ENCODE measurements at places on chromosomes 5 and 9. TPM values are rescaled to one million over a fixed set of nuclear protein-coding genes. Genes with fewer than 3 reads are reported as not detected.

Gene ANKRD33B
- total RNA-seq, result 1.3 TPM

Gene CD14
- not detected for total RNA-seq

Gene IFNK
- total RNA-seq, result not detected

Gene GPR21
- total RNA-seq, result not detected

Gene WWC1
- 8.3 TPM for total RNA-seq

Gene SUSD3
- not detected for total RNA-seq

Gene NRG2
- total RNA-seq, result 0.14 TPM

Gene PTAR1
- total RNA-seq, result 36.0 TPM

Gene PCDH1
- 1.2 TPM for total RNA-seq

Gene SLC6A3
- not detected for total RNA-seq

Gene IFNA13
- not detected for total RNA-seq

Gene SPINK7
- not detected for total RNA-seq

Gene SLC22A4
- 5.1 TPM for total RNA-seq

Gene GFI1B
- not detected for total RNA-seq

Gene CHSY3
- total RNA-seq, result 9.3 TPM

Gene P4HA2
- 85.5 TPM for total RNA-seq

Gene ENTPD2
- total RNA-seq, result not detected

Gene MZB1
- not detected for total RNA-seq

- no peak for DNase-seq
These were observed 191.0 kb downstream of the TARS1 start for GRCh38 chr5:33631786-33632185.

DNA sequence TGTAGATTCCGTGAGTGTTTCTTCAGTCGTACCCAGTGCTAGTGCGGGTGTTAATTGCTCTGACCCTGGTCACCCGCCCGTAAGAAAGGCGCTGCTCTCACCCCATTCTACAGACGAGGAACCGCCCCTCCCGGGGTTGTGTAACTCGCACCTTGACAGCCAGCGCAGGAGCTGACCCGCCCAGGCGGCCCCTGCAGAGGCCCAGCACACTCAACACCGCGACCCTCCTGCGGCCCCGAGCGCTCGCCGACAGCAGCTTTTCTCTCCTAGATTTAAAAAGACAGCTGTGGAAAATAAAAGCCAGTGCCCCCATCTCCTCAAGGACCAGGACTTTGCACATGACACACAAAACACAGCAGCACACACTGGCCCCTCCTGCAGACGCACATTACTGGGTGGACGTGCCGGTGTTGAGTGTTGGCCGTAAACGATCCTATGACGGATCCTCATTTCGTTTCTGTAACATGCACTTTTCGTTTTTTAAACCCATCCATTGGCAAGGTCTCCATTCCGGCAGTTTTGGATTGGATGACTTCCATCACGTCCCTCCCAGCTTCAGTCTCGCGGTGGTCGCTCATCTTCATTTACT, 22.9 kb downstream of the OR2V2 start:
- DNase-seq, result no peak

GRCh38 chr5:108145351-108145750, 236.5 kb downstream of the FBXL17 start:
- no peak for DNase-seq

GRCh38 chr5:138568061-138568824, 7.0 kb downstream of the HSPA9 start:
- DNase-seq, result no peak

DNA sequence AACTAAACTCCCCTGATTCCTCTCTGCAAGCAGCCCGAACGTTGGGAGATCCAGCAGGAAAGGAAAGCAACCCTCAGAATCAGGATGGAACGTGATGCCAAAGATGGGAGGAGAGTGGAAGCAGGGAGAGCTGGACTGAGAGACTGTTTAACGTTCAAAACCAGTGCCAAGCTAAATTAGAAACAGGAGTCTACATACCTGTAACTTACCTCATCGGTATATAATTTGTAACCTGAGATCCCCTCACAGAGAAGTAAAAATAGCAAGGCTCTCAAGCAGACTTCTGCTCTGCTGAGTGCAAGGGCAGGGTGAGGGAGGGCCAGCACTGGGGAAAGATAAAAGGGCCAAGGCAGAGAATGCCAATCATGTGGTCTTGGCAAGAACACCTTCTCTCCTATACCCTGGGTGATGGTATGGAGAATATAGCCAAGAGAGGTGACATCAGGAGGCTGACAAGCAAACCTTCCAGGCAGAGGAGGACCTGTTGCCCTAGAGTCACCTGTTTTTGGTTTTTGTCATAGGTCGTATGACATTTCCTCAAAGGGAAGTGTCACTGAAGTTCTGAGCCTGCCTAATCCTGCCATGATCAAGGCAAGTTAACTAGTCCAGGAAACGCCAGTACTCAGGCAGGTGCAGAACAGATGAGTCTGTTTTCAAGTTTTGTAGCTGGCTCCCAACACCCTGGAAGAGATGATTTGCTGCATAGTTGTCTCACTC, 472.0 kb downstream of the NFIB start:
- no peak for DNase-seq

DNA sequence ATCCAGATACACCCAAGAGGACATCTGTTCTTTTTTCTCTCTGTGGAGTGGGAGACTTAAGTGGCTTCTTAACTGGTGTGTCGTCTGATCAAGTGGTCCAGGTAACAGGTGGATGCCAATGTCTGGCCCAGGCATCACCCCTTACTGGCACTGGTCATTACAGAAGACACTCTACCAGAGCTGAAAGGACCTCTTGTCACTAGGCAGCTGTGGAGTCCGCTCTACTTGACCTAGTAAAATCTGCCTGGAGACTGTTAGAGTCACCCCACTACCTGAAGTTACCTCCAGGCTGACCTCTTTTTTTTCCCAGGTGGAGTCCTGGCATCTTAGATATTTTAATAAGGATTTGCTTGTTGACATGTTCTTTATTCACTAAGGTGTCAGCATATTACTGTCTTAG, 22.5 kb downstream of the FXN start:
- no peak for DNase-seq

- DNase-seq, result no peak
These were observed 368.5 kb downstream of the NTRK2 start for GRCh38 chr9:85038061-85038460.

GRCh38 chr9:11779971-11780370, 913.2 kb upstream of the TYRP1 start:
- DNase-seq, result no peak

- no peak for DNase-seq
These were observed 312.6 kb downstream of the TMEM232 start for GRCh38 chr5:110413856-110414255.

DNA sequence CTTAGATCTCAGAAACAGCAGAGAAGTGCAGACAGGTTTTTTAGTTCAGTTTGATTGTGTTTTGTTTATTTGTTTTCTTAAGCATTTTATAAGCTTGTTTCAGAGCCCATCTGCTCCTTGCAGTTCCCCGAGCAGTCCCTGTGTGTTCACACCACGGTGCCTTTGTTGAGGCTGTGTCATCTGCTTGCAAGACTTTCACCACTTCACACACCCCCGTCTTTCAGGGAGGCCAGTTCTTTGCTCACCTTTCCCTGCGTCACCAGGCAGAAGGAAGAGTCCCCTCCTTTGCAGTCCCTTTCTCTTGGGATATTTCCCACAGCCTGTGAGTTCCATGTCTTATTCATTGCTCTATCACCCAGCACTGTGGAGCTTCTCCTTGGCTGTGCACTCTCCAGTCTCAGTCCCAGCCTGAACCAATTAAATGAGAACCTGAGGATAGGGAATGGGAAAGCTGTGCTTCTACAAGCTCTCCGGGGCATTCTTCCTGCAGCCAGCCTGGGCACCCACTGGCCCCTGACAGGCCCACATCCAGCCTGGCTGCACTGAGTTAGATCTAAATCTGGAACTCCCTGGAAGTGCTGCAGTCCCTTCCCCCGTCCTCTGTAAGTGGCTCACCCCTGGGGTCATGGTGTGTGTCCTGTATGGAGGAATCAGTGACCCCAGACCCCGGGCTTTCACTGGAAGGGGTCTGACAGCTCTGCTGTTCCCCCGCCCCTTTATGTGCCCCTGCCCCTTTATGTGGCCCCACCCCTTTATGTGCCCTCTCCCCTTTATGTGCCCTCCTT, 5.5 kb downstream of the MVB12B start:
- no peak for DNase-seq

DNA sequence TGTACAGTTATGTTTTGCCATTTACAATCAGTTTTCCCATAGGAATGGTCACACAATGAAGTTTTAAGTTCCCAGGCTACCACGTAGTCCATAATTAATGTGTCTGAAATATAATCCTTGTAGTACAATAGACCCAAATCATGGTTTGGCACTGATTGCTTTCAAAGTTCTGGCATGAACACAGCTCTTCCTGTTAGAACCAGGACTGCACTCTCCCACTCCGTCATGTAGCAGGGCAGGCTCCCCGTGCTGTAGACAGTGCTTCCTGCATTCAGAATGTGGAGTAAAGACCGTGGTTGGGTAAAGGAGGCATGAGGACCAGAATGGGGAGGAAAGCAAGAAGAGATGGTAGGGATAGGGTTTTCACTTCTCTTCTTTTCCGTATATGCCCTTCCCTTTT, 4.0 kb downstream of the SEC61B start:
- DNase-seq, result no peak

GRCh38 chr5:38532165-38532669, 24.2 kb downstream of the LIFR start:
- no peak for DNase-seq

DNA sequence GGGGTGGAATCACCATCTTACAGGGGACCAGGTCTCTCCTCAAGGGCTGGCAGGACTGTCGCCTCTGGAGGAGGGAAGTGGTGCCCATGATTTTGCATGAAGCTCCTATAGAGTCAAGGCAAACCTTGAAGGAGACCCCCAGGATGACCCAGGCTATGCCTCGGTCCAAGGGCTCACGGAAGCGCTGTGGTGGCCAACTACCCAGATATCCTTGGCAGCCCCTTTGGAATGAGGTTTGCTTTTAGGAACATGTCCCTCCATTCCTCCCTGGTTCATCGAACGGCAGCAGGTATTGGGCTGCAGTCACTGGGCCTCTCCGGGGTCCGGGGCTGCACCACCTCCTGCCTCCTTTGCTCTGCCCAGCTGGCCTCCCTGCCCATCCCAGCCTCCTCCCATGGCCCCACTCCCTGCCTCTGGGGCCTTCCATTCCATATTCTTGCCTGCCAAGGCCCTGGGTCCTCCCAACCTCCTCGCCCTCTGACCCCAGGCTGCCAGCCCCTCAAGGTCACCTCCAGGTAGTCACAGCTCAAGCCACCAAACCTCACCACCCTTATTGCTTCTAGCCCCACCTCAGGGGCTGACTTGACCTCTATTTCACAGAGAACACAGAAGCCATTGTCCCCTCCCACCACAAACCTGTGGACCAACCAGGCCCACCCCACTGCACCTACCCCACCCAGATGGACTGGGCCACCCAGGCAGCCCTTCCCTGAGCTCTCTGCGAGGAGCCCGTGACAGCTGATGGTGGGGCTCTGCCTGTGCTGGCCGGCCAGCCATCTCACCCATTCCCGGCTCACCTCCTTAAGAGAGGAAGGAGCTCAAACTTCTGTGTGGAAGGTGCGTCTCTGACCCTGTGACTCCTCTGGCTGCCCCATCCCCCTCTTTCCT, 3.6 kb upstream of the IL3 start:
- DNase-seq, result no peak

DNA sequence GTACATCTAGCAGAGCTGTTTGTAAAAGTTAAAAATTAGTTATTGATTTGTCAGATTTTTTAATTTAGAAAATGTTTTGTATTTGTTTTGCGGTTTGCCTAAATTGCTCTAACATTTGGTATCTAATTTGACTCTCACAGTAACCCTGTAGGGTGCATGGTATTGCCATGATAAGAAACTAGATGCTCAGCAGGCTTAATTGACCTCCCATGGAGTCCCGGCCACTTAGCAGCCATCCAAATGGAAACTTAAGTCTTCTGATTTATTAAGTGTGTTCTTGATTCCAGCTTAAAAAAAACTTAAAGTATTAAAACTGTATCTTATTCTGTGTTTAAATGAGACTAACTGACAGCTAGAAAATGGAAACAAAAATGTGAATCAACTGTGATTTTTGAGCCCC, 54.5 kb downstream of the CAST start:
- DNase-seq, result no peak

DNA sequence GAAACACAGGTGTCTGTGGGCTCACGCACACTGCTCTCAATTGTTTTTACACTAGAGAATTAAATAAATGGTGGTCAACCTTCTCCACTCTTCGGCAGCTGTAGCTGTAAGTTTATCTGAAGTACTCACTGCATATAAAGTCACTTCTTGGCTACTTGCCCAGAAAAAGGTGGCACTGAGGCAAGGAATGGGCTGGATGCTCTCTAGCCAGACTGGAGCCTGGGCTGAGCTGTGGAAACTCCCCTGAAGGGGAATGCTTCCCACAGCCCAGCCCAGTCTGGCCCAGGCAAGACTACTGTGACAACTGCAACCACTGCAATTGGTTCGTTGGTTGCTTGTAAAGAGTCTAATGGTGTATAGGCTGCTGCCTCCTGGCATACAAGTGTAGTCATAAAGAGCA, 4.5 kb downstream of the LEAP2 start:
- peak; percentile 44 for DNase-seq

DNA sequence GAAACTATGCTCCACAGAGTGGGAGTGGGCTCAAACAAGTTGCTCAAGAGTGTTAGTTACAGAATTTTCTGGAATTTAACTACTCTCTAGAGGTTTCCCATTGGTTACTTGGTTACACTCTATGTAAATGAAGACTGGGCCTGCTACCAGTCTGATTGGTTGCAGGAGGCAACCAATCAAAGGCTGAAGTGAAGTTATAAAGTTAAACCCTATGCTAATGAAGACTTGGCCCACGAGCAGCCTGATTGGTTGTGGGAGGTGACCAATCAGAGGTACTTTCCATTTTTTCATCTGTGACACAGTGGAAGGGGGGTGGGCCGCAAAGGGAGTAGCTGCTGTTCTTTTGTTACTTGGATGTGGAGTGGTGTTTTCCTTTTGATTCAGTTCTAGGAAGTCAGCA, 69.4 kb downstream of the CACNA1B start:
- DNase-seq, result no peak

DNA sequence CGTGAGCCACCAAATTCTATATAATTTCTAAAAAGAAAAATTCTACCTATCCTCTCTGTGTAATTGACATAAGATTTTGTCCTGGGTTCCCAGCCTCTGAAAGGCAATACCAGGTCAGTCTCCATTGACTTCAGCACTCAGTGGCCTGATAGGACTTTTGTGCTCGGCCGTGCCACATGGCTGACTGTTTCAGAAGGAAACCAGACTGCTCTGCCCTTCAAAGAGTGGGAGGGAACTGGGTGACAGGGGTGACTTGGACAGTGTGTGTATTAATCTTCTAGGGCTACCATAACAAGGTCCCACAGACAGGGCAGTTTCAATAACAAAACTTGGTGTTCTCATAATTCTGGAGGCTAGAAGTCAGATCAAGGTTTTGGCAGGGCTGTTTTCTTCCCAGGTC, 43.0 kb downstream of the ARHGAP26 start:
- no peak for DNase-seq

DNA sequence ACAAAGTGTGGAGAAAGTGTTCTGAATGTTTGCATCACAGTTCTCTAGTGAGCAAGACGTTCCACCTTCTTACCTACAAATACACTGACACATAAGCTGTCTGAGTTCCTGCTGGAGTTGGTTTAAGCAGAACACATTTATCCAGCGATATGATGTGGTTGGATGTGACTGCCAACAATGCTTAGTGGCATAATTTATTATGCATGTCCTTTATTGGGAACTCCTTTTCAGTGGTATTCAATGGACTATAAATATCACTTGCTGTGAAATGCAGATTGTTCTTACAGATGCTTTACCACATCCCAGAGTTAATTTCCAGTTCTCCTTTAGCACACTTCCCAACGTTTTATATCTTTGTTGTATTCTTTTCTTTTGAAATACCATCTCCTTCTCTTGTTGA, 222.2 kb downstream of the LURAP1L start:
- DNase-seq, result no peak

- DNase-seq, result no peak
These were observed 25.9 kb downstream of the SPARC start for GRCh38 chr5:151660616-151661495.

- DNase-seq, result no peak
These were observed 72.8 kb upstream of the IFNK start for GRCh38 chr9:27451207-27451797.
